ENCODE measurements at places on chromosomes 2 and 18.
A peak's percentile ranks its signal among the peaks of the same experiment; 100 is the strongest.

GRCh38 chr2:40248294-40248693 lies 203.6 kb downstream of the SLC8A1 start:
- DNase-seq = no peak

DNA sequence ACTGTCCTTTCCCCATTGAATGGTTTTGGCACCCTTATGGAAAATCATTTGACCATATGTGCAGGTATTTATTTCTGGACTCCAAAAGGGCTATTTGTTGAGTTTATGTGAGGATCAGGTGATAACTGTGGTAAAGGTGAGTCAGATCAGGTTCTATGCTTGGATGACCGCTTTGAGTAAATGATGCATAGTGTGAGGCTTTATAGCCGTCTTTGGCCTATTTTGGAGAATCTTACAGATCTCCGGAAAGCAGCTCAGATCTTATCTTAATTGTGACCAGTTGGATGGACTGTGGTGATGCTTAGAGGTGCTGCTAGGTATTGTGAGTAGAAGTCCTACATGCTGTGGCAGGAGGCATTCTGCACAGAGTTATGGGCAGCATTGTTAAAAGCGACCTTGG lies 126.2 kb downstream of the METTL8 start:
- no peak for DNase-seq

DNA sequence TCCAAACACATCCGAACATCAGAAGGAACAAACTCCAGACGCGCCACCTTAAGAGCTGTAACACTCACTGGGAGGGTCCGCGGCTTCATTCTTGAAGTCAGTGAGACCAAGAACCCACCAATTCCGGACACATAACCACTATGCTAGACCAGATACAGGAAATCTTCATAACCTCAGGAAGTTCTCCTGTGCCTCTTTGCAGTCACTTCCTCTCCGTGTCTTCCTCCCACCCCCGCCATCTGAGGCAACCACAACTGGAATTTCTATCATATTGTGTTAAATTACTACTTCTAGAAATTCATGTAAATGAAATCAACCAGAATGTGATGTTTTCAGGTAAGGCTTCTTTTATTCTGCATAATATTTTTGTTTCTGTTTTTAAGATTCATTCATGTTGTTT lies 631.0 kb upstream of the NXPH2 start:
- DNase-seq = no peak

GRCh38 chr2:68336192-68336591 lies 16.4 kb upstream of the CNRIP1 start:
- peak; percentile 35 for DNase-seq

DNA sequence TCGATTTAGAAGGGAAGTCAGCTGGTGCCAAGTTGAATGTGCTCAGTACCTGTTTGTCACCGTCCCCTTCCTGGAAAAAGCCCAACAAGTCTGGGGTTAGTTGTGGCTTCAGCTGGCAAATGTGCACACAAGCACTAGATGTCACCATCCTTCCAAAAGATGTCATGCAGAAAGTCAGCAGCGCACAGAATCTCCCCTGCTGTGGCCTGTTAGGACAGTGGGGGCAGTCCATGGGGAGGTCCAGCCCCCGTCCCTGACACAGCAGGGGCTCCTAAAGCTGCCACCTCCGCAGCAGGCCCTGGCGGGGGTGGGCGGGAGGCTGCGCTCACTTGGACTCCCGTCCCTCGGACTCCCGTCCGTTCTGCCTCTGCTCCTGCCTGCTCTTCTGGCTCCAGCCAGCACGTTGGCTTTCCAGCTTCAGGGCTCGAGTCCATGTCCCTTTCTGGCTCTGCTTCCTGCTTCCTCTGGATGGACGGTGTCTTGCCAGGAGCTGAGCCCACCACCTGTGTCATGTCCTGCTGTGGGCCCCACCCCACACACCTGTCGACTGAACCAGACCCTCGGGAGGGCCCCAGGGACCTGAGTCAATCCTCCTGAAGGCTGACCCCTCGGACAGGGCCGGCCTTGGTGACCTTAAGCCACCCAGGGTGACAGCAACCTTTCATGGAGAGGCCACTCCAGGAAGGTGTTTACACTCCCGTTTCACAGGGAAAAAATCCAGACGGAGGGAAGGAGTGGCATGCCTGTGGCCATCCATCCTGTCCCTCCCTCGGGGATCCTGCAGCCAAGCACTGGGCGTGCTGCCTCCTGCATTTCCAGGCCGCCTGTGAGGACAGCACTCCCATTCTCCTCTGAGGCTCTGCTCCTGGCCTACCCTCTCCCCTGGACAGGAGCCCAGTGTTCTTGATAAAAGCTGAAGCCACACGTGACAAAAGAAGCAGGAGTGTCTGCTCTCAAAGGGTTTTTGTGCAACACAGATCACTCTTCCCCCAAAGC lies 8.5 kb downstream of the RAB17 start:
- peak; percentile 25 for DNase-seq

DNA sequence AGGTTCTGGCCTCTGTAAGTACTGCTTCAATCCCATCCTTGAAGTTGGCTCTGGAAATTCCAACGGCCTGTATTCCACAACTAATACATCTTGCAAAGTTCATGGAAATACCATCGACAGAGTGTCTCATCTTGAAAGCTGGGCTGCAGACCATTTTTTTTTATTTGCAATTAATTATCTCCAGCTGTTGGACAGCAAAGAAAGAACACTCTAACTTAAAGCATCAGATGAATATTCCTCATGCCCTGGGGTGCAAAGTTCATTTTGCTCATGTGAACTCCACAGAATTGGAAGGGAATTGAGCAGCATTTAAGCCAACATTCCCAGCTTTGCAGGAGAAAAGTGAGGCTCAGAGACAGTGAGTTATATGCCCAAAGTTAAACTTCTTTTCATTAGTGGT lies 96.5 kb upstream of the PIEZO2 start:
- DNase-seq = peak; percentile 18

GRCh38 chr2:106292627-106293026 lies 98.5 kb upstream of the UXS1 start:
- no peak for DNase-seq

GRCh38 chr2:99857867-99858444 lies 284.4 kb downstream of the AFF3 start:
- DNase-seq = no peak

DNA sequence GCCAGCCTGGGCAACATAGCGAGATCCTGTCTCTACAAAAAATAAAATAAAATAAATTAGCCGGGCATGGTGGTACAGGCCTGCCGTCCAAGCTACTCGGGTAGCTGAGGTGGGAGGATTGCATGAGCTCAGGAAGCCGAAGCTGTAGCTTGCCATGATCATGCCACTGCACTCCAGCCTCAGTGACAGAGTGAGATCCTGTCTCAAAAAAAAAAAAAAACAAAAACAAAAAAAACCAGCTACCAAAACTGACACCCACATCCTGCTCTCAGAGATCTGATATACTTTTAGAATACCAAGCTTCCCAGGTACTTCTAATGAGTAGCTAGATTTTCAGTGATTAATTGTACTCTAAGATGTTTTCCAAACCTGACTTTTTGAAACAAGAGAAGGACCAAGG lies 74.0 kb downstream of the TTC27 start:
- DNase-seq = no peak

- peak; percentile 41 for DNase-seq
Measured at GRCh38 chr2:229273723-229274338, 2.7 kb upstream of the PID1 start.

- no peak for DNase-seq
Measured at GRCh38 chr18:46555213-46555612, 101.8 kb downstream of the LOXHD1 start.

- DNase-seq = no peak
Measured at GRCh38 chr2:109260886-109261700, 132.1 kb downstream of the SH3RF3 start.

- no peak for DNase-seq
Measured at GRCh38 chr18:13587937-13588336, 138.4 kb downstream of the FAM210A start.

DNA sequence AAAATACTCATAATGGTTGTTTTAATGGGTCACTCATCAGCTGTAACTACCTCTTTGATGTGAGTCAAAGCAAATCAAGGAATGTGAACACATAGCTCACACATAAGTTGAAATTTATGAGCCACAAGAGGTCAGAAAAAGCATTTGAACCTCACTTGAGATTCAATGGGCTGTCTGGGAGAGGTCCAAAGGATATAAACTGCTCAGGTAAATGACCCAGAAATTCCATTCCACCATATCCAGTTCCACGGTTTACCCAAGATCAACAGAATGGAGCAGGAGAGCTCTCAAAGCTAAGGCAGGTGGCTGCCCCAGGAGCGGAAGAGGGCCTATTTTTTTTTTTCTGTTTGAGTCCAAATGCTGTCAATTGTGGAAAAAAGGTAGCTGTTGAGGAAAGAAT lies 464.1 kb downstream of the TNS1 start:
- no peak for DNase-seq

DNA sequence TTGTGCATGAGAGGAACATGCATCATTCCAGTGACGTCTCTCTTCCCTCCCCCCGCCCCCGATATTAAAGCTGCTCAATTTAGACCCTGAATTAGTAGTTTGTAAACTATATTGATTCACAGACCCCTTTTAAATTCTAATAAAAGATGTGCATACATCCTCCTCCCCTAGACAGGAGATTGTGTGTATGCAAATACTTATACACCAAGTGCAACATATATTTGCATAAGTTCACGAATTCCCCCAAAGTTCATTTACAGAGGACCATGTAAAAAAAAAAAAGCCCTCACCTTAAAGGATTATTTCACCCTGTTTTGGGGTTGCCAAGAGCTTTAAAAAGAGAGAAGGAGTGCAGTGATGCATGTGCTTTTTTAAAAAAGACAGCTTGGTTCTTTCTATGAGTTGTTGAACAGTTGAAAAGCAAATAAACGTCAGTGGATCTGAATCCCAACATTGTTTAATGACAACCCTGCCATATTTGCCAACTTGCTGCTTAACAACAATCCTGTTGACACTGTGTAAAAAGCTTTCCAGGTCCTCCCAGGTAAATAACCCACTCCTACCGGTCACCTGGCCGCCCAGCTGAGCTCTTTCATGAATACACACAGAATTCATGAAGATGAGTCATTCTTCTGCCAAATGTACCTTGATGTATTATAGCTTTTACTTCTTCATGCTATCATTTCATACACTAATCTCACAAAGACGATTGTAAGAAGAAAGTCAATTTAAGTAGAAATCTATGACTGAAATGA lies 211.5 kb downstream of the IKZF2 start:
- DNase-seq = no peak

GRCh38 chr18:60649107-60649506 lies 276.5 kb upstream of the MC4R start:
- DNase-seq = no peak

GRCh38 chr2:67574230-67574629 lies 177.1 kb downstream of the ETAA1 start:
- peak; percentile 23 for DNase-seq

GRCh38 chr2:128594953-128595677 lies 276.4 kb upstream of the HS6ST1 start:
- no peak for DNase-seq

Measured in AG09309 (cell line).